SJSA1 (cell line): ENCODE measurements at places on chromosomes 11 and 22.

DNA sequence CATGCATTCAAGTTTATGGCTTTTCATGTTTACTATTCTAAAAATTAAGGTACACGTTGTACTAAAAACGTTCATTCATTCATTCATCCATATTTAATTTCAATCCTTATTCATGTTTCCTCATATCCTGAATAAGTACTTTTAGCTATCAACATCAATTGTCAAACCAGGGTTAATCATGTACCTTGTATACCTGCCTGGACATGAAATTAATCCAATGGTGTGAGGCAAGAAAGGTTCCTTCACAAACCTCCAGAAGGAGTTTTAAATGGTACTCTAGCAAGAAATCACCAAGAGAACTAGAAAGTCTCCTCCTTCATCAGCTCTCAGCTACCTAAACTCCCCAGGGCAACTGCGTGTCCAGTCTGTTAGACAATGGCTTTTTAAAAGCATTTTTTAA lies 33.4 kb downstream of the TMEM123 start:
- no peak for DNase-seq

DNA sequence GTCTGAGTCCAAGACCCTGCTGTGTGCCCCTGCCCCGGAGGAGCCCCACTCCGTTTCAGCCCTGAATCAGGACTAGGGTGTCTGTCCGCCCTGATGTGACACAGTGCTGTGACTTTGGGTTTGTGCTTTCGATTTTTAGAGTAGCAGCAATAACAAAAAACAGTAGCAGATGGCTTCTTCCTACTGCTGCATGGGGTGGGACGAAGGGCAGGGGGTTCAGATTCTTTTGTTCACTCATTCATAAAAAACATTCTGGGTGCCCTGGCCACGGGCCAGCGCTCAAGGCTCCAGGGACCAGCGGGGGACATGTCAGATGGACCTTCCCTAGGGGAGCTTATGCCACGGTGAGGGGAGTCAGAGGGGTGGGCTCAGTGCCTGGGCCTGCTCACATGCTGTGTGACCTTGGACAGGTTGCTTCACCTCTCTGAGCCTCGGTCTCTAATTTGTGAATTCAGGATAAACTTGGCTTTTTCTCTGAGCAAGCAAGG lies 24.6 kb upstream of the PRR5 start:
- DNase-seq: no peak

- no peak for DNase-seq
Observed at GRCh38 chr11:129709801-129710398, 105.7 kb upstream of the TMEM45B start.

DNA sequence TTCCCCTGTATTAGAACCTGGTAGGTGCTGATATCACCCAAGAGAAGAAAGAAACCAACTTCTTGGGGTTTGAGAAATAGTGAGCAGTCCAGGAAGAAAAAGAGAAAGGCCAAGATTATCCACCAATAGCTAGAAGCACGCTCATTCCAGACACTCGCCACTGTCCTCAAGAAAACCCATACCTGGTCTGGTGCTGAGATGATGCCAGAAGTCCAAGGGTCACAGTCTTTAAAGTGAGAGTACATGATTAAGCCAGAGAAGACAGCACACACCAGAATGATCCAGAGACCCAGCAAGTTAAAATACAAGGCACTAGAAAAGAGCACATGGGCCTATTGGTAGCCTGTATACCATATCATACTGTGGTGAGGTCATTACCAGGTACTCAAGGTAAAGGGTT lies 23.6 kb downstream of the SLC5A12 start:
- DNase-seq: no peak

GRCh38 chr22:26464312-26464711 lies 19.3 kb downstream of the HPS4 start:
- no peak for DNase-seq

- no peak for DNase-seq
Observed at GRCh38 chr11:10452211-10452767, 2.8 kb upstream of the AMPD3 start.

- no peak for DNase-seq
Observed at GRCh38 chr11:69452206-69452987, 29.1 kb upstream of the LINC01488 start.

- no peak for DNase-seq
Observed at GRCh38 chr22:46538814-46539160, 1.4 kb upstream of the CELSR1 start.

DNA sequence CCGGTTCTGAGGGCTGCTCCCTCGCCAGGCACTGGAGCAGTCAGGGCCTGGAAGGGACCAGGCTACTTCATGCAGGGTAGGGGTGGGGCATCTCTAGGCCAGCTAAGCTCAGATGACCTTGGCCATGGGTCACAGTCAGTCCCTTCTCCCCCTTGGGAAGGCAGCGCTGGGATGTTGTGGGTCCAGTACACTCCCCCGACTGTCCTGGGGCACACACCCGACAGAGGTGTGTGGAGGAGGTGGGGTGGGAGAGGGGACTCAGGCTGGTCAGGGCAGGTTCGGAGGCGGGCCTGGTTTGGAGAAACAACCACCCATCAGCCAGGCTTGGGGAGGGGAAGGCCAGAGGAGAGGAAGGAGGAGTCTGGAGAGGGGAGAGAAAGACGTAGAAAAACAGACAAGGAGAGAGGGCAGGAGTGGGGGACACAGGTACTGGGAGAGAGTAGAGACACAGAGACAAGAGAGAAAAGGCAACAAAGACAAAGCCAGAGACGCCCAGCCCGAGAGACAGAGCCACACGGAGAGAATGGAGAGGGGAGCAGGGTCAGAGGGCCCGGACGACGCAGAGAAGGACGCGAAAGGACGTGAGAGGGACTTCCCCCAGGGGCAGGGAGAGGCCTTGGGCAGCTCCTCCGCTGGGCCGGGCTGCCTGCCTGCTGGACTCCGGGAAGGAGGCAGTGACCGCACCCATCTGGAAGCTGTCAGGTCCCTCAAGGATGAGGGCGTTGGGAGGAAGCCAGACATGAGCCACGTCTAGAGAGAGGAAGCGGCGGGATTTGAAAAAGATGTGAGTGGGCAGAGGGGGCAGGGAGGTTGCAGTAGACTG lies 30.6 kb upstream of the TSKU start:
- no peak for DNase-seq

DNA sequence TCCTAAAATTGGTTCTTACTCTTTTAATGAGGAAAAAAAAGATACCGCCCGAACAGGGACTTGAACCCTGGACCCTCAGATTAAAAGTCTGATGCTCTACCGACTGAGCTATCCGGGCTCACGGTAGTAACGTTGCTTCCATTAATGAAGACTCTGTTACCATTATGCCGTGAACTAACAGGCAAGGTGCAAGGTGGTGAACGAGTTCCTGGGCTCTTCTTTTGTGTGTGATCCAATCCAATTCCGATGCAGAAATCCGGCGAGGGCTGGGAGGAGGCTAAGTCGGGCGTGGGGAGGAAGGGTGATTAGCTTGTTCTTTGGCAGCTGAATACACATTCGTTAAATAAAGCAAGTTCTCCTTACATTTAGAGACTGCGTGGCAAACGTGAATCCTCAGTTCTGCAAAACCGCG lies 49.0 kb downstream of the OR4D9 start:
- DNase-seq: peak; percentile 91

- no peak for DNase-seq
Observed at GRCh38 chr11:122405547-122406341, 249.8 kb upstream of the UBASH3B start.

DNA sequence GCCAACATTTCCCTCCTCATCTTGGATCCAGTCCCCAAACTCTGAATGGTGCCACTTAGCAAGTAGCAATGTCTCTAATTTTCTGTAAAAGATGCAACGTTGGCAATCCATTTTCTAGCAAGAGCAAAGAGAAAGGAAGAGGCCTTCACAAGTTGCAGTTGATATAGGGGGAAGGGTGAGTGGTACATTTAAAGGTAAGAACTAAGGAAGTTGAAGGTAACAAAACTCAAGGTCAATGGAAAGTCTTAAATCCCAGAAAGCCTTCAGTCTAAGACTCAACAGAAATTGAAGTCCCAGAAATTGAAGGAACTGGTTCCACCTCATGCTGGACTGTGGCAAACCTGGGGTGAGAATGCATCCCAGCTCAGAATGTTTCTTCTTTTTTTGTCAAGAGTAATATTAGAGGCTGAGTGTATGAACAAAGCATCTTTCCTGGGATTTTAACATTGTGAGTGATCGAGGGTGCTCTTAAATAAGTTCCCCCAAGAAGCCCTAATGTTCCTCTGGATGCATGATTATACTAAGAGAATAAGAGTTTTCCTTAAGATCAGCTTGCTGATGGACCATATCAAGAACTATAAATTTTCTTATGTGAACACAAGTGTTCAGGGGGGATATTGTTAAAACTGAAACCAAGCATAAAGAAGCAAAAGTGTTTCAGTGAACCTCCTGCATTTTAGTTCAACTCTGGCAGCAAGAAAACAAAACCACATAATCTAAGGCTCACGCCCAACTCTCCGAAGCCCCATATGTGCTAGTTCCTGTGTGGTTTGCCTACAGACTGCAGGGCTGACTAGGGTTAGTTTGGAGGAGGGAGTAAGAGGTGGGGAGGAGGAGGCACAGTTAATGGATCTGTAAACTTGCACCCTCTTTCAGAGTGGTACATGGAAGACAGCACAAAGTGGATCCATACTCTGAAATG lies at the start of gene GRAP2:
Gene GRAP2 (plus strand): TSS at position 779 of the 922 bp plus-strand sequence. CDS start 46,023 bp downstream, outside the sequence.
- DNase-seq: no peak

- no peak for DNase-seq
Observed at GRCh38 chr11:67776852-67777520, 102.6 kb upstream of the ALDH3B2 start.

DNA sequence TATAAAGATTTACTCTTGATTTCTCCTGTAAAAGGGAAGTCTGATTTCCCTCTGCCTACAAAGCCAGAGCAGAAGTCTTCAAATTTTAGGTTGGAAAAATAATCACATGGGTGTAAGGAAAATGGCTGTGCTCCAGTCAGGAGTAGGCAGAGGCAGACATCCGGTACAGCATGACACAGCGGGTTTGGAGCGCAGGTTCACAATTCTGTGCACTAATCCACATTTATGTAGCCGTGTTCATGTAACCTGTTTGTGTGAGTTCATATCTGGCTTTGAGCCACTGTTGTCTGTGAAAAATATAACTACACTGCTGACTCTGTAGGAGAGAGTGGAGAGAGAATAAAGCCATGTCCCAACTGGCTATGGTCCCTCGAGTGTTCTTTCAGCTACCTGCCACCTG lies 248.0 kb downstream of the CASP12 start:
- DNase-seq: no peak
